ENCODE measurements at places on chromosomes 7 and 10.

GRCh38 chr7:87223666-87224065 is 4.1 kb upstream of the TMEM243 start:
- DNase-seq, result no peak

DNA sequence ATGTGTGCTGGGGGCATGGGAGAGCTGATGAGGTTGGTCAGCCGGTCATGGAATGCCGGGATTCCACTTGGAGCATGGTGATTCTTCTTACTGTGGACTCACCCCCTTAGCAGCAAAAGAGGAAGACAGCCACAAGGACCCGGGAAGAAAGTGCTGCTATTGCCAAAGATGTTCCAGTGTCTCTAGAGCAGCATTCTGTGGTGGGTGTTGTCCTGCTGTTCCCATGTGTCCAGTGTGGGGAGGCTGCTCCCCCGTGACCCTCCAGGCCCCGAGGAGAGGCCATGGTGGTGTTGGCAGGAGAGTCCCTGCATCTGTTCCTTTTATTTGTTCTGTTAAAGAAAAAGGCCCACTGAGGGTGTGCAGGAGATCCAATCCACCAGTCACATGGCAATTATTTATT is 499.4 kb downstream of the RPS24 start:
- no peak for DNase-seq

GRCh38 chr7:50667789-50668226 is 102.6 kb upstream of the DDC start:
- DNase-seq, result no peak

- no peak for DNase-seq
Measured at GRCh38 chr7:69510114-69510513, 88.2 kb upstream of the AUTS2 start.

DNA sequence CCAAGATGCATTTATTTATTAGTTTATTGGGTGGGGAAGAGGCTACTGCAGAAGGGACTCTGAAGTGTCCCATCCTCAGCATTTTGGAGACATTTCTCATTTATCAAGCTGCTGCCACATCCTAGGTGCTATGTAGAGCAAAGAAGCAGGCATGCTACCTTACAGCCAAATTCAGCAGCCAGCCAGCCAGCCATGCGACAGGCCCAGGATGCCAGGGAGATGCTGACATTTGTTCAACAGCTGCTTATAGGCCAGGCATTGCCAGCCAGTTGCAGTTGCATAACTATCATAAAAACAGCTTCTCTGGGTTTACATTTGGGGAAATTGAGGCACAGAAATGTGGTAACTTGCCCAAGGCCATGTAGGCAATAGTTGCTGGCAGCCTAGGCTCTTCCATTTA is 2.3 kb downstream of the SLC29A3 start:
- no peak for DNase-seq

DNA sequence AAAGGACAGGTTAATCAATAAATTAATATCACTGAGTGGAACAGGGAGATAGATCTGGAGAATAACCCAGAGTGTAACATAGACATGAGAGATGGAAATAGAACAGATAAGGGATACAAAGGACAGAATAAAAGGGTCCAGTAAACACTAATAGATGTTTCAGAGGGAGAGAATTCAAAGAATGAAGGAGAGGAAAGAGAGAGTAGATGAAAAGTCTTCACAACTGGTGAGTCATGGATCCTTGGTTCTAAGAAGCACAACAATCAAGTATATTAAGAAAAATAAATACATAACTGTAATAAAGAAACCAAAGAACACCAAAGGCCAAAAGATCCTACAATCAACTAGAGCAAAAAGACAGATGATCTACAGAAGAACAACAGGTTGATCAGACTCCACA is 66.3 kb downstream of the BEND7 start:
- DNase-seq, result no peak

DNA sequence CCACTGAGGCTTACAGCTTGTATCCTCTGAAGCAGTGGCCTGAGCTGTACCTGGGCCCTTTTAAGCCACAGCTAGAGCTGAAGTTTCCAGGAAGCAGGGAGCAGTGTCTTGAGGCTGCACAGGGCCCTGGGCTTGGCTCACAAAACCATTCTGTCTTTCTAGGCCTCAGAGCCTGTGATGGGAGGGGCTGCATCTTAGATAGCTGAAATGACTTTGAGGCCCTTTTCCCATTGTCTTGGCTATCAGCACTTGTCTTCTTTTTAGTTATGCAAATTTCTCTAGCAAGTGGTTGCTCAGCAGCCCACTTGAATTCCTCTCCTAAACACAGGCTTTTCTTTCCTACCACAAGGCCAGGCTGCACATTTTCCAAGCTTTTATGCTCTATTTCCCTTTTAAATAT is 864.2 kb downstream of the REEP3 start:
- DNase-seq, result no peak

Measured in HS-27A (cell line).